ENCODE measurements at places on chromosomes 3 and 15.

DNA sequence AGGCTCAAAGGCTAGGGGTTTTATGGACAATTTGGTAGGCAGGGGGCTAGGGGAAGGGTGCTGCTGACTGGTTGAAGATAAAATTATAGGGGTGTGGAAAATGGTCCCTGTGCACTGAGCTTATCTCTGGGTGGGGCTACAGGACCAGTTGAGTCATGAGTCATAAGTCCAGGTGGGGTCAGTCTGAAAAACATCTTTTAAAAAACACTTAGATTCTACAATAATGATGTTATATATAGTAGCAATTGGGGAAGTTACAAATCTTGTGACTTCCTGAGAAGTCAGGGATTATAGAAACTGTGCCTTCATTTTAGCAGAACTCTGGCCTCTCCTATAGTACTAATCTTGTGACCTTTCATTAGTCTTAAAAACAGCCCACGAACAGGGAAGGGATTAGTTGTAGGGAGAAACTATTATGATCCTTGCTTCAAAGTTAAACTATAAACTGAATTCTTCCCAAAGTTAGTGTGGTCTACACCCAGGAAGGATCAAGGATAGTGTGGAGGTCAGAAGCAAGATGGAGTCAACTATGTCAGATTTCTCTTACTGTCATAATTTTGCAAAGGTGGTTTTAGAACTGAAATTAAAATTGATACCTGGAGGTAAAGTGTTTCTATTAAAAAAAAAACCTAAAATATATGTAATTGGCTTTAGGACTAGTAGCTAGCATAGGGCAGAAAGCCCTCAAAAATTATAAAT is 130.1 kb downstream of the P2RY1 start:
- no peak for DNase-seq

- no peak for DNase-seq
These were observed 48.6 kb downstream of the FAH start for GRCh38 chr15:80201256-80202015.

DNA sequence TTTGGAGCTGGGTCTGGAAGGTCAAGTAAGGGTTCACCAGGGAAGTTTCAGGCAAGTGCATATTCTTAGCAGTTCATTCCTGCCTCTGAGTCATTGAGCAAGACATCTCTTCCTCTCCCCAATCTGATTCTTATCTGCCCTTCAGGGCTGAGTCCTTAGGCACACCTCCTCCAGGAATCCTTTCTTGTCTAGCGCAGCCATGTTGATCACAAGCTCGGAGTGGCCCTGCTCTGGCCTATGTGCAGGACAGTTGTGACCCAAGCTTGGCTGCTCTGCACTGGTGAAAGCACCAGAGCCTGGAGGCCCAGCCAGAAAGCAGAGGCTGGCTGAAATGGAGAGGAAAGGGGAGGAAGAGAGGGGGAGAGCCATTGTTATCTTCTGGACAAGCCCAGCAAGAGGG is 30.9 kb upstream of the MRPS22 start:
- DNase-seq, result no peak

- DNase-seq, result no peak
These were observed 33.2 kb downstream of the SCAPER start for GRCh38 chr15:76871930-76872329.

DNA sequence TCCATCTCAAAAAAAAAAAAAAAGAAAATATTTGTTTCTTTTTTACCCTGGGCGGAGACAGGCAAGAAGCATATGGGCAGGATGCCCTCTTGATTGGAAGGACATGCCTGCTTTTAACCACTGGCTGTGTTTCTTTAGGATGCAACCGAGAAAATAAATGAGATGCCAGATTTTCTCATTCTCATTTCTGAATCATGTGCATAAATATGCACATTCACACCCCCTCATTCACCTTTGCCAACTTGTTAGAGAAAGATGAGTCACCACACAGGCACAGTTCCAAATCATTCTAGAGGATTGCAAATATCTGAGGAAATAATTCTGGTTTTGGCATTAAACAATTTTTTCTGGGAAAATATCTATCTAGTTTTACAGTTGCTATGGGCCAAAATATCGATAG is 3.3 kb downstream of the LIPH start:
- DNase-seq, result peak; percentile 54

GRCh38 chr3:187998611-187999010 is 155.3 kb upstream of the LPP start:
- no peak for DNase-seq

DNA sequence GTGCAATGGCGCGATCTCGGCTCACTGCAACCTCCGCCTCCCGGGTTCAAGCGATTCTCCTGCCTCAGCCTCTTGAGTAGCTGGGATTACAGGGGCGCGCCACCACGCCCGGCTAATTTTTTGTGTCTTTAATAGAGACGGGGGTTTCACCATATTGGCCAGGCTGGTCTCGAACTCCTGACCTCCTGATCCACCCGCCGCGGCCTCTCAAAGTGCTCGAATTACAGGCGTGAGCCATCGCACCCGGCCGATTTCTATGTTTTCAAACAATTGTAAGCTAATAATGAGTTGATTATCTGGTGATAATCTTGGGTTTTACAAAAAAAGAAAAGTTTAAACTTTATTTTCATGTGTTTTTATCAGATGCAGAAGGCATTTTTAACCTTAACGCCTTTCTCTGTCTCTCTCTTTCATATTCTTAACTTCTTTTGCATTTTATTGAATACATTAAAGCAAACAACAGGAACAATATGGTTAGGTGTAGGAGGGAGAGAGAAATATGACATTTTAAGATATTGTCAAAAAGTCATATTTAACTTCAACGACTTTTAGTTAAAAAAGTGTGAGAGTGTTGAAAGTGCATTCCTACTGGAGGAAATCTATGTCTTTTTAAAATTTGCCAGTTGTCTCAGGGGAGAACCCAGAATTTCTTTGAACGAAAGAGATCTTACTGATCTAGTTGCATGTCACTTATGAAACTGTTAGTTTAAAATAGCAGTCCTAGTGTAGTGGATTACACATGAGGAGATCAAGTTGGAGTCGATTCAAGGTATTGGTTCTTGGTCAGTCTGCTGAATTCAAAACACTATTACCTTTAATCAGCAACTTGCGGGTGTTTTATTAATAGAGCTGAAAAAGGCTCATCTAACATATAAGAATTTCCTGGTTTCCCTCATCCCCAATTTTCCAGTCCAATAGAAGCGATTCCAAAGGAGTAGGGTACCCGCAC is 3.4 kb upstream of the MEIS2 start:
- peak; percentile 65 for DNase-seq

DNA sequence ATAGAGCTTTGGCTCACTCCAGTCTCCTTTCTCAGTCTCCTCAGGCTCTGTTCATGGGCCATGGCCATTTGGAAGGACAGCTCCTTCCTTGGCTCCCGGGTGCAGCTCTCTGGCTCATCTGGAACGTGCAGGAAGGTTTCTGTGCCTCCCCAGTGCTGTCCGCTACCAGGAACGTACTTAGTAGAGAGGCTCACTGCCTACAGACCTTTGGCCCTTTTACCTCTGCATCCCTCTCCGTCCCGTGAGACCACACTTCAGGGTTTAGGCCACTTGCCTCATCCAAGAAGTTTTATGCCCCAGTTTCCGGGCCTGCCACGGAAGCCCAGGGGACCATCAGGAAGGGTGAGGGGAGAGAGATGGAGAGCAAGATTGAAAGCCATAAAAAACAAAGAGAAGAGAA is 20.9 kb downstream of the GRK7 start:
- DNase-seq, result no peak

GRCh38 chr15:61689067-61689466 is 371.2 kb downstream of the VPS13C start:
- DNase-seq, result no peak

DNA sequence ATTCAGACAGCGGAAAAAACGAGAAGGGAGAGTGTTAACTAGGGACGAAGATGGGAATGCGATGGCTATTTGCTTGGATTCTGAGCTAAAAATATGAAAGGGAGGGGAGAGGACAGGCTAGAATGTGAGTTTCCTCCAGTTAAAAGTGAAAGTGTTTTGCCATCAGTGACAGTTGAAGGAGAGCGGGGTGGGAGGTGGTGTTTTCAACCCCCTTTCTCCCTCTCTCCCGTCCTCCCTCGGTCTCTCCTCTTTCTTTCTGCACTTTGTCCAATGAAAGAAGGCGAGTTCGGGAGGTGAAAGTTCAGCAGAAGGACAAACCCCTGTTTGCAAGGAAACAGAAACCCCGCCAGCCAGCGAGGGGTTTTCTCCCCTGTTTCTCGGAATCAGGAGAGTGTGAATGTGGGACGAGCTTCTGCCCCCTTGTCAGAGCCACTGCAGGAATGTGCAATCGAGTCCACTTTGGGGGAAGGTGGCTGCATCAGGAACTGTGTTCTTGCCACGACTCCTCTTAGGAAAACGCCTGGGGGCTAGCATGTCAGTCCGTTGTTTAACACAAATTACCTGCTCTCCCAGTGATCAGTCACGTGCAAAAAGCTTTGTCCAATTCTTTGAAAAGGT is 975 bp upstream of the FOXP1 start:
- peak; percentile 88 for DNase-seq

DNA sequence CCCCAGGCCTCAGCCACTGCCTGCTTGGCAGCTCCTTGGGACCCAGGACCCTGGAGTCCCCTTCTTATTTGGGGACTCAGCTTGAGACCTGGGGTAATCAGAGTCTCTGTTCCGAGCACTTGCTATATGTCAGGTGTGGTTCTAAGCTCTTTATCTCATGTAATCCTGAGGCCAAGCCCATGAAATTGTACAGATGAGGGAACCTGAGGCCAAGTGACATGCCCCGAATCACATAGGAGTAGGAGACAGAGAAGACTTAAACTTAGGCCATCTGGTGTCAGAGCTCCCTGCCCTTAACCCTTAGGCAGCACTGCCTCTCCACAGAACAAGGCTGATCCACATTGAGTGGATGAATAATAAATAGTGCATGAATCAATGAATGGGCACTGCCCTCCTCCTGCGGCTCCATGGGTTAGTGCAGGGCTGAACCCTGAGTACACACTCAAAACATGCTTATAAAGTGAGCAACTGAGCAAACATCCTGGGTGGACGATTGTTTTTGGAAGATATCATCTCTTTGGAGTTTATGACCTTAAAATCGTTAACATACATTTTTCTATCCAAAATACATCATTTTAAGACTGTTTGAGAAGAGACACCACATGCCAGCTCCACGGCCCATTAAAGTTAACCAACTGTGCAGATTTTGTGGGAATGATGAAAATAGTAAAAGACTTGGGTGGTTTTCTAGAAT is 33.2 kb upstream of the IQSEC1 start:
- peak; percentile 71 for DNase-seq

- DNase-seq, result no peak
These were observed 52.1 kb upstream of the MYRIP start for GRCh38 chr3:39757307-39757706.

GRCh38 chr15:65655026-65655425 is 33.3 kb downstream of the SLC24A1 start:
- no peak for DNase-seq

- no peak for DNase-seq
These were observed 233.1 kb downstream of the ZIC4 start for GRCh38 chr3:147173257-147173656.

DNA sequence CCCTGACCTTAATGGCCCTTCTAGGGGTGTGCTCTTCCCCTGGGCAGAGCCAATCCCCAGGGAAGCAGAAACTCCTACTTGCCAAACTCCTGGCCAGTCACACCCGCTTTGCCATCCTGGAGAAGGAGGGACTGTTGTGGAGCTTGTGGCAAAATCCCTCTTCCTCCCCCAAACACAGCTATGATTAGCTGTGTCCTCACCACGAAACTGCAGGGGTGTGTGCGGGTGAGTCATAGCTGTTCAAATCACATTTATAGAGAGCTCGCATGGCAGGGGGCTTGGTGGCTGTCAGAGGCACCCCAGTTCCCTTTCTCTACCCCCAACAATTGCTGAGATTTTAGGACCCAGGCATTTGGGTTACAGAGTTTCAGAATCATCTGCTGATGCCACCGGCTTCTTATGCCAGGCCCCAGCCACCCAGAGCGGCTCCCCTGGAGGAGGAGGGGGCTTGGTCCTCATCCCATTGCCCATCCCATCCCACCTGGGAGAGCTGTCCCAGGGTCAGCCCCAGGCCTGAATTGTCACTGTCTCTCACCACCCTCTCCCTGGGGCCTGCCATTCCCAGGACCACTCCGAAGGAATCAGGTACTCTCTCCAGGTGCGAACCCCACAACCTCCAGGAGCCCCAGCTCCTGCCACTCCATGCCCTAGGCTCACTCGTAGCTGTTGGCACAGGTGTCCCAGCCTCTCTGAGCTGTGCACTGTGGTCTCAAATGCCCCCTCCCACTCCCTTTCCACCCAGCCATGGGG is 28.8 kb upstream of the MAGEF1 start:
- DNase-seq, result peak; percentile 61

DNA sequence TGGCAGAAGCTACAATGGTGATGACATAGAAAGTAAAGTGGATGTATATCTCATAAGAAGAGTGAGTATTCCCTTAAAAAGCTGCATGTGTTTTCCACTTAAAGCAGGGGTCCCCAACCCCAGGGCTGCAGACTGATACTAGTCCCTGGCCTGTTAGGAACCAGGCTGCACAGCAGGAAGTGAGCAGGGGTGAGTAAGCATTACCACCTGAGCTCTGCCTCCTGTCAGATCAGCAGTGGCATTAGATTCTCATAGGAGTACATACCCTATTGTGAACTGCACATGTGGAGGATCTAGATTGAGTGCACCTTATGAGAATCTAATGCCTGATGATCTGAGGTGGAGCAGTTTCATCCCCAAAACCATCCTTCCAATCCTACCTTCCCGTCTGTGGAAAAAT is 126.1 kb upstream of the CMC1 start:
- no peak for DNase-seq

- peak; percentile 99 for DNase-seq
These were observed 52.3 kb upstream of the CGNL1 start for GRCh38 chr15:57323806-57324589.

DNA sequence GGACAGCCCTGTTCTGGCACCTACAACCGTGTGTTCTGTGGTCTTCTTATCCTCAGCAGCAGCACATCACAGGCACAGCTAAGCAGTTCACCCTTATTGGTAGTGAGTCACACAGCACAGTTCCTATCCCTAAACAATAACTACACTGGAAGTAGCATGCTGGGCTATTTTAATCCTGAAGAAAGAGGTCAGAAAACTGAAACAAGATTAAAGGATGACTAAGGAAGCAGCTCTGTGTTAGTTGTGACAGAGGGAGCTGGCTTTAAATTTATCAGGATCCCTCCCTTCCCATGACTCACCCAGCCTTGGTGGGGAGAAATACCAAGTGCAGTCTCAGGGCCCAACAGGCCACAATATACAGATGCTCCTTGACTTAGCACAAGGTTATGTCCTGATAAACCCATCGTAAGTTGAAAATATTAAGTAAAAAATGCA is 144.3 kb downstream of the ERC2 start:
- no peak for DNase-seq

GRCh38 chr3:73107215-73107614 is 45.8 kb downstream of the EBLN2 start:
- no peak for DNase-seq

- DNase-seq, result peak; percentile 17
These were observed 1.4 kb downstream of the ACTC1 start for GRCh38 chr15:34793901-34794300.

- no peak for DNase-seq
These were observed 57.9 kb upstream of the EPHB3 start for GRCh38 chr3:184503647-184504046.

DNA sequence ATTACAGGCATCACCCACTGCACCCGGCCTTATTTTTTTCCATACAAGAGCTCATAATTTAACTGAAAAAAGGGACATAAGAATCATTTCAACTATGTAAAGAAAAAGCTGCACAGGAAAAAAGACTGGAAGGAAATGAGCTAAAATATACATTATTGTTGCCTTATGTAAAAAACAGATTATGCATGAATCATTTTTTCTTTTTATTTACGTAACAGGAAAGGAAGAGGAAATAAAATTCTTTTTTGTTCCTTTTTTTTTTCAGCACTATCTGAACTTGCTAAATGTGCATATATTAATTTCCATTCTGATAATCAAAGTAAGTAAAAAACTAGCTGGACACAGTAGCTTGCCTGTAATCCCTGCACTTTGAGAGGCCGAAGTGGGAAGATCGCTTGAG is 12.1 kb downstream of the KIF9 start:
- DNase-seq, result no peak
